ENCODE measurements at places on chromosomes 11 and 22.

GRCh38 chr22:40258017-40258416 is 80.3 kb downstream of the TNRC6B start:
- DNase-seq, result no peak

DNA sequence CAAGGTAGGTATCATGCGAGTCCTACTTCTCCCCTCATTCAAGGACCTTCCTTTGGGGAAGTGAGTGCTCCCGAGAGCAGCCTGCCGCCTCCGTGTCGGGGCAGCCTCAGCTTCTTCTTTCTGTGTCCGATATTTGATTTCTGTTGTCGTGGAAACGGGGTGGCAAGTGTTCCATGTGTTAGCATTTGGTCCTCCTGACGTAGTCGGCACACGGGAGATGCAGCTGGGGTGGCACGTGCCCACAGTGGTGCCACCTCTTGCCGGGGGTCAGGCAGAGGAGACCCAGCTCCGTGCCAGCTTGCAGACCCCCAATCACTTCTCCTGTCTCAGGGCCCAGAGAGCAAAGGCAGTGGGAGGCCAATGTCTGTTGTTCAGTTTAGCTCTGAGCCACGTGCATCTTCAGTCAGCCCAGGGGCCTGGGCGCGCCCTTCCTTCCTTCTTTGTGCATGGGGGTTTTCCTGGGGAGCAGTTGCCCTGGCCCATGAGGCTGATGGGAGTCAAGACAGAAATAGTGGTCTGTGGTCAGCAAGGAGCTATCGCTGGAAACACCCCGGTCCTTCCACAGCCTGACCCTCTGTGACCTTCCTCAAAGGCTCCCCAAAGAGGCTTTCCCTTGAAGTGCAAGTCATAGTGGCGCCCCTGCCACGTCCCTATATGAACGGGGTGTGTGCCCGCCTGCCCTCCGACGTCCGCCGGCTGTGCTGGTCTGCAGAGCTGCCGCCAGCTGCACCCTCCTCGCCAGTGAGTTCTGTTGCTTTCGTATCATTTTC is 44.5 kb downstream of the PARVB start:
- no peak for DNase-seq

- DNase-seq, result no peak
These were observed 4.2 kb upstream of the UVRAG start for GRCh38 chr11:75810637-75811390.

DNA sequence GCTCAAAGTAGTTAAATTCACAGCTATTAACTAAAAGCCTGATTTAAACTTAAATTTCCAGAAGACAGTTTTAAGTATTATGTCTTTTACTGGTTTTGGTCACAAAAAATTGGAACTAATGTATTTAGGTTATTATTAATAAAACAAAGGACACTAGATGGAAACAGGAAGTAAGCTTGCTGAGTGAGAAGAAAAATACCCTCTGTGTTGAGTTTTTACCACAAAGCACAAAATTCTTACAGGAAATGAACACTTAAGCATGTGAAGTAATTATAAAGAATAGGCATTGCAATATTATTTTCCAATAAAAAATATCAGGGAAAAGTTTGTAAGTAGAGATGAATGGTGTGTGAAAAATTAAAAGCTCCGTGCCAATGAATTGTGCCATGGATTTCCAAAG is 46.3 kb downstream of the PIK3C2A start:
- DNase-seq, result no peak

- peak; percentile 82 for DNase-seq
These were observed 58.4 kb downstream of the KIF18A start for GRCh38 chr11:28049338-28050216.

All from NCI-H226 (cell line).